ENCODE measurements at places on chromosomes 3 and 15.

DNA sequence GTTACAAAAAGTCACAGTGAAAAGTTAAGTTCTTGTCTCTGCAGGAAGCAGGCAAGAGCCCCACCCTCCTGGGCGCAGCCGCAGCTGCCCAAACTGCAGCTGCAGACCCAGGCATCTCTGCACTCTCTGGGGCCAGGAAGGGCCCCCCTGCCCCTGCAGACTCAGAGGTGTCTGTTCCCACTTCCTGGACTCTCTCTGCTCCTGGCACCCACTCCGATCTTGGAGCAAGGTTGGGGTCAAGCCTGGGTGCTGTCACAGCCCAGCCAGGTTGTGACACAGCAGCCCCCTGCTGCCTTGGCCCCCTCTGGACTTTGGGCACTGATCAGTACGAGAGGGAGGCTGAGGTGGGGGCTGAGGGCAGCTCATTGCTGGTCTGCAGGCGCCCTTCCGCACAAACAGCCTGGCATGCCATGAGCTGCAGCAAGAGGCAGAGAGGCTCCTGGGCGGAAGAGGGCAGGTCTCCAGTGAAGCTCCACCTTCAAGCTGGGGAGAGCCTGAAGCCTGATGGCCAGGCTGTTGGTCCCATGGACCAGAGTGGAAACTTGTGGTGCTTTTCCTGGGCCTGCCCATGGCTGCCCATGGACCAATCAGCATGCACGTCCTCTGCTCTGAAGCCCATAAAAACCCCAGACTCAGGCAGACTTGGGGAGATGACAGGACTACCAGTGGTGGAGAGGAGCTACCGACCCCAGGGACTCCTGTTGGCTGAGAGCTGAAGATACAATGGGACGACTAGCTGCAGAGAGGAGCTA, 42.9 kb upstream of the LRRFIP2 start:
- no peak for DNase-seq

- DNase-seq: no peak
These were observed 311.4 kb downstream of the TBC1D5 start for GRCh38 chr3:17431004-17431403.

GRCh38 chr15:97841558-97841957, 118.9 kb upstream of the ARRDC4 start:
- no peak for DNase-seq

DNA sequence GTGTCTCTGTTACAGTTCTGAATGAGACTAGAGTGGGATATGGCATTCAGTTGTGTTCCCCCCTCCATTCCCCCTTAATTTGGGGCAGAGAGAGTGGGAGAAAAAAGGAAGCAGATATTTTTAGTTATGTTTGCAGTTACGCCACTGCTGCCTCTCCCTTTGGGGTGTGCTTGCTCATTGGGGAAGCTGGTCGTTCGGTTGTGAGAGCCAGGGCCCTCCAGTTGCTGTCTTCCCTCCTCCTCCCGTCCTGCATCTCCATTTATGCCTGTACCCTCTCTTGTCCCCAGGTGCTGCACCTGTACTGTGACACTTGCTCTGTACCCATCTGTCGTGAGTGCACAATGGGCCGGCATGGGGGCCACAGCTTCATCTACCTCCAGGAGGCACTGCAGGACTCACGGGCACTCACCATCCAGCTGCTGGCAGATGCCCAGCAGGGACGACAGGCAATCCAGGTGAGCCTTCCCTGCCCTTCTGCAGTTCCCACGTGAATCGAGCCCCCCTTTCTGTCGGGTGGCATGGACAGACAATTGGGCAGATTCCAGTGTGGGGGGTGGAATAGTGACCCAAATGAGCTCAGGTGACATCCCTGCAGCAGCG, 55.8 kb downstream of the TRIM71 start:
- DNase-seq: no peak

GRCh38 chr3:192133271-192133670, 594.1 kb downstream of the FGF12 start:
- DNase-seq: no peak

- DNase-seq: no peak
These were observed 6.8 kb upstream of the ZNF770 start for GRCh38 chr15:34994925-34995324.

DNA sequence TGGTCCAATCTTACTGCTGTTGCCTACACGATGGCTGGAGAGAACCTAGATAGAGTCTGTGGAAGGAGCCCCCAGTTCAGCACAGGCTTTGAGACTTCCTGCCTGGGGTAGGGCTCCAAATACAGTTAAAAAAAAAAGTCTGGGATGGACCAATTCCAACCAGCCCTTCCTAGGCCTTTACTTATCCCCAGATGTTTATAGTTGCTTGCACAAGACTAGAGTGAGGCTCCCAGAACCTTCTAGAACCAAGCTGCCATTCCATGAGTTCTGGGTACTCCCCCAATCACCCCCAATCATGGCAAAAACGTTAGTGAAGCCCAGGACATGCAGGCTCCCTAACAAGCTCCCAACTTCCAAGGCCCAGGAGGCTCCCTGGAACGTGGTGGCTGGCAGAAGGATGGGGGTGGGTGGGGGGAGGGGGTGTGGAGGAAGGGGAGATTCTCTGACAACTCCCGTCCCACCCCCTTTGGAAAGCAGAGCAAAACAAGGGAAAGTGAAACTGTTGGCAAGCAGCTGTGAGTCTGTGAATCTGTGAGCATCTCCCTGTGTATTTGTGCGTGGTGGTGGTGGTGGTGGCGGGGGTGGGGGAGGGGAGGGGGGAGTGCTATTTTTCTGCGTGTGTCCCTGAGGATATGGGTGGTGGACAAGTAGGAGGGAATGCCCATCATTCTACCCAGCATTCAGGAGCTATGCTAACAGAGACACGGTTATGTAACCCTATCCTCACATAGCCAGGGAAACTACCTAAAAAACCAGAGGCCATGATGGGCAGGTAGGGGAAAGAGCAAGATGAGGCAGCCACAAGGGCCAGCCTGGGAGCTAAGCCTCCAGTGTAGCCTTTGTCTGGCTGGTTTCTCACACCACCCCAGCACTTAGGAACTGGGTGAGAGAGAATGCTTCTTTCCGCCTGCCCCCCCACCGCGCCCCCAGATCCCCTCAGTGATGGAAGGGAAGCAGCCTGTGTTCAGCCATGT, 2.0 kb downstream of the MST1R start:
- DNase-seq: no peak

DNA sequence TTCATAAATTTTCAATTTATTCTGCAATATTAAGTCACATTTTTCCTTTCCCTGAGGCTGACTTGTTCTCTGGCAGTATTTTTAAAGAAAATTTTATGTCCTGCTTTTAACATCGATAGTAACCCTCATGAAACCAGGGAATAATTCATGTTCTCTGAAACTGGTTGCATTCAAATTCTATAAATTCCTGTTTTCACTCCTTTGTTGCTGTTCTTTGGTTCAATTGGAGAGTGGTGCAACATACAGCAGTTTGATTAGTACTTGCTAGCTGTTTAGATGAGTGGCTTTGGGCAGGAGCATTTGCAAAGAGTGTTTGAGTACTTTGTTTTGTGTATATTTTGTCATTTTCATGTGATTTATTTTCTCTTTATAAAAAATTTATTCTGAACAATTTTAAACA, 19.2 kb downstream of the ZIC1 start:
- no peak for DNase-seq

DNA sequence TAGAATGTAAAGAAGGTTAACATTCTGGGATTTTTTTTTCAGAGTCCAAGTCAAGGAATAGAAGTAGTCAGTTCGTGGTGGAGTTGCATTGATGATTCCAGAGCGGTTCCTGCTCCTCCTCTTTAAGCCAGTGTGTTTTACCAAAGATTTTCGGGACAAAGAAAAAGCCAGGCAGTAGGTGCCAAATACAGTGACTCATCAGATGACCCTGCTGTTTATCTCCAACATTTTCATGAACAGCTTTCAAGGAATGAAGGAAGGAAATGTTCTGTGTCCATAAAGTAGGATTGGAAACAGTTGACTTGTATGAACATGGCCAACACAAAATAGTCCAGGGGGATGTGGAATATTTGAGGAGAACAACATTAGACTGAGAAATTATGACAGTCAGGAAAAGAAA, 142.4 kb upstream of the TMC3 start:
- no peak for DNase-seq

- DNase-seq: no peak
These were observed 14.6 kb downstream of the PRR20G start for GRCh38 chr3:127273206-127273605.

Measured in activated CD4-positive, alpha-beta T cell treated with anti-CD3 and anti-CD28 coated beads, Interleukin-2, amount 50 U/mL, for 48 hours (primary cell).